ENCODE measurements at places on chromosomes 5 and 9.

DNA sequence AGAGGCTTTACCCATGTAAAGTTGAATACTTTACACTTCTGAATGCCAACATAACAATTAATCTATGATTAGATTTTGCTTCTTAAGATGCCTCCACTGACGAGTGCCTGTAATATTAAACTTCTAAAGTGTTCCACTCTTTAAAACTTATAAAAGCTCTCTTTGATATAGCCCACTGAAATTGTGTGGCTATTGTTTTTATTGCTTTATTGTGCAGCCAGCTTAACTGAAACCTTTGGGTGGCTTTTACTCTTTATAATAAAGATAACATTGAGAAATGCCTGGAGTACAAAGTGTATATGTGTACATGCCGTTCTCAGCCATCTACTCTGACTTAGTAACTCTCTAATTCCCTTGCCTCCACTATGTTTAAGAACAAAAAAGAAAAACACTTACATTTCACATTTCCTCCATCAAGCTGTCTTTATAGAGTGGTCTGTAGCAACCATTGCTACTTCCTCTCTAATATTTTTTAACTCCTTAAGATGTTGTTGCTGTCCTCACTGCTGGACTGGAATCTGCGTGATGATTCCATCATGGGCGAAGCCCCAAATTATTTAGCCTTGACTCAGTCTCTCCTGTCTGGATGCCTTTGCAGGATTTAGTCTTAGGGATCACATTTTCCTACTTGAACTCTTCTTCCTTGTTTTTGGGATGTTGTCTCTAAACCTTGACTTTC, 9.1 kb downstream of the PIK3R1 start:
- no peak for DNase-seq

DNA sequence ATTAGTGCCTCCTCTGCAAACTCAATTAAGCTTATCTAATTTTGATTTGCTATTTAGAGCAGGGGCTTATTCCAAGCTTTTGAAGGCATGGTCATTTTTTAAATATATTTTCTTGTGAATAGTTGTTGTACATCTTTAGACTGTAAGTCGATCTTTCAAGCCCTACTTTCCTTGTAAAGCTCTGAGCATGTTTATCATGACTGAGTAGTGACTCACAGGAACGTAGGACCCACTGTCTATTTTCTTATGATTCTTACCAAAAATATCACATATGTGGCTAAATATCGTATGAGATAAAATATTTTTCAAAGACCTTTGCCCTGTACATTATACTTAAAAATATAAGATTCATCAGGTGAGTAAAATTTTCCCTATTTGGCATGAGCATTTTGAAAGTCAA, 440.4 kb upstream of the GRIN3A start:
- DNase-seq = no peak

DNA sequence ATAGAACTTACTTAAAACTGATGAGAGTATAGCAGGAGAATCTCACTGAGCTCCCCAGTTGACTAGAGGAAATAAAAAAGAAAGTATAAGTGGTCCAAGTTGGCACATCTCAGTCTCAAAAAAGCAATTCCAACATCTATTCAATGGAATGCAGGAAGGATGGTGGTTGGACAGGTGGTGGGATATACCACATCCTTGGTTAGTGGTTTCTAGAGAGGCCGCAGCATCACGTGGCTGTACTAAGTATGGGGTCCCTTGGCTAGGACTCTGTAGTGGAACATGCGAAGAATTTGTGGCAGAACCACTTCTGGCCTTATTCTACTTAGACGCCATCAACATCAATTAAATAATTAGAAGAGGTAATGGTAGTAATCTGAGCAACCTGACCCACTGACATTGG, 232.4 kb downstream of the SAXO1 start:
- no peak for DNase-seq

DNA sequence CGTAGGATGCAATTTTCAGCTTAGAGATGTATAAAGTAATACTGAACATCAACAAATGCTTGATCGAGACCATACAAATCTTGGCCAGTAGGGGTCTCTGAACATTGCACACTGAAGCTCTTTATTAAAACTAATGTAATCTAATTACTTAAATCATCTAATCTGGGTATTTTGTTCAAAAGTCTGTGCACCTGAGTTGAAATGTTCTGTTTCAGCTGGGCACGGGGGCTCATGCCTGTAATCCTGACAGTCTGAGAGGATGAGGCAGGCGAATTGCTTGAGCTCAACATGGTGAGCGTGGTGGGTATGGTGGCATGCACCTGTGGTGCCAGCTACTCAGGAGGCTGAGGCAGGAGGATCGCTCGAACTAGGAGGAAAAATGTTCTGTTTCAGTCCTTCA, 41.0 kb downstream of the ESM1 start:
- no peak for DNase-seq

GRCh38 chr5:37722236-37723161, 117.3 kb downstream of the GDNF start:
- DNase-seq = no peak

- peak; percentile 55 for DNase-seq
These were observed 95.1 kb downstream of the ZNF354C start for GRCh38 chr5:179154991-179155955.

GRCh38 chr5:96721351-96721977, 59.3 kb downstream of the CAST start:
- DNase-seq = no peak

GRCh38 chr5:171623551-171624097, 162.0 kb upstream of the SMIM23 start:
- no peak for DNase-seq

GRCh38 chr5:66597183-66597757, 1.1 kb downstream of the MAST4 start:
- peak; percentile 83 for DNase-seq

DNA sequence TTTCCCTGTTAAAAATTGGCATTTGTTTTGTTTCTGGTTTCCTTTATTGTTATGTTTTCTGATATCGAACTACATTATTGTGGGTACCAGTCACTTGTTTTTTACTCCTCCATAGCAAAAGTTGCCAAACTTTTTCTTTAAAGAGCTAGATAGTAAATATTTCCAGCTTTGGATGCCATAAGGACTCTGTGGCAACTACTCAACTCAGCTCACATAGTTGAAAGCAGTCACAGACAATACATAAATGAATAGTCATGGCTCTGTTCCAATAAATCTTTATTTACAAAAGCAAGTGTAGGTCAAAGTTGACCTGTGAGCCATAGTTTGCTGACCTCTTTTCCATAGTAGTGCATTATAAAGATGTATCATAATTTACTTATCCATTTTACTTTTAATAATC, 305.0 kb downstream of the RASEF start:
- no peak for DNase-seq

- DNase-seq = no peak
These were observed at the start of gene INSL4 for GRCh38 chr9:5231212-5231611. TSS of gene INSL4 (plus strand) at chr9:5231419. CDS start at chr9:5231524, 105 bp downstream.

All from upper lobe of right lung (tissue), 1 donor.